ENCODE measurements at places on chromosomes 16 and 17.

- no peak for DNase-seq
Observed at GRCh38 chr16:3578121-3578520, 918 bp upstream of the NLRC3 start.

GRCh38 chr17:45277992-45278391 is 16.1 kb upstream of the SPATA32 start:
- no peak for DNase-seq

DNA sequence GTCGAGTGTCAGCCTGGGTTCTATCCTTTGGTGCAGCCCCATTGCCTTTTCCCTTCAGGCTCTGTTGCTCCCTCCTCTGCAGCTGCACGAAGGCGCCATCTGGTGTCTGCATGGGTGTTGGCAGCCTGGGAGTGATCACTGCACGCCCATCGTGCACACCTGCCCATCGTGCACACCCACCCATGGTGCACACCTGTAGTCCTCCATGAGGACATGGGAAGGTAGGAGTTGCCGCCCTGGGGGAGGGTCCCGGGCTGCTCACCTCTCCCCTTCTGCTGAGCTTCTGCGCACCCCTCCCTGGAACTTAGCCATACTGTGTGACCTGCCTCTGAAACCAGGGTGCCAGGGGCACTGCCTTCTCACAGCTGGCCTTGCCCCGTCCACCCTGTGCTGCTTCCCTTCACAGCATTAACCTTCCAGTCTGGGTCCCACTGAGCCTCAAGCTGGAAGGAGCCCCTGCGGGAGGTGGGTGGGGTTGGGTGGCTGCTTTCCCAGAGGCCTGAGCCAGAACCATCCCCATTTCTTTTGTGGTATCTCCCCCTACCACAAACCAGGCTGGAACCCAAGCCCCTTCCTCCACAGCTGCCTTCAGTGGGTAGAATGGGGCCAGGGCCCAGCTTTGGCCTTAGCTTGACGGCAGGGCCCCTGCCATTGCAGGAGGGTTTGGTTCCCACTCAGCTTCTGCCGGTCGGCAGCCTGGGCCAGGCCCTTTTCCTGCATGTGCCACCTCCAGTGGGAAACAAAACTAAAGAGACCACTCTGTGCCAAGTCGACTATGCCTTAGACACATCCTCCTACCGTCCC is 2.9 kb downstream of the CTRL start:
- no peak for DNase-seq

DNA sequence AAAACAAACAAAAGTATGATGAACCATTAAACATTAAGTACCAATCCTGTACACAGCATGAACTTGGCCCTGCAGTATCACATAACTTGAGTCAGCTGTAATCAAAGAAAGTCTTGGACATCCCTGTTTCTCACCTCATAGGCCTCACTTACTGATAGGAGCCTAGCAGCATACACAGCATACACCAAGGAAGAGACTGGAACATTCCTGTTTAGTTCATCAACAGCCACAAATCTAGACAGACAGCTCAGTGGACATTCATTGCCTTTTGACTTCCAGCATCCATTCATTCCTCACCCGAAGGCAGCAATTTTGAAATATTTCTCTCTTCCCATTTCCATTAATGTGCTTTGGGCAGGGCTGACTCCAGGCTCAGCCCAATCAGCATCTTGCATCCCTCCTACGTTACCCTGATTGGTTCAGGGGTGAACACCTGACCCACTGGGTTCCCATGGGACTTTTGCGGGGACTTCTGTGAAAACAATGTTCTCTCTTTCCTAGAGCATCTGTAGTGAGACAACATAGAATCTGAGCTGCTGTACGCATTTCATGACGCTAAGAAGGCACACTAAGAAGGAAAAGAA is 336.7 kb upstream of the ZFHX3 start:
- no peak for DNase-seq

DNA sequence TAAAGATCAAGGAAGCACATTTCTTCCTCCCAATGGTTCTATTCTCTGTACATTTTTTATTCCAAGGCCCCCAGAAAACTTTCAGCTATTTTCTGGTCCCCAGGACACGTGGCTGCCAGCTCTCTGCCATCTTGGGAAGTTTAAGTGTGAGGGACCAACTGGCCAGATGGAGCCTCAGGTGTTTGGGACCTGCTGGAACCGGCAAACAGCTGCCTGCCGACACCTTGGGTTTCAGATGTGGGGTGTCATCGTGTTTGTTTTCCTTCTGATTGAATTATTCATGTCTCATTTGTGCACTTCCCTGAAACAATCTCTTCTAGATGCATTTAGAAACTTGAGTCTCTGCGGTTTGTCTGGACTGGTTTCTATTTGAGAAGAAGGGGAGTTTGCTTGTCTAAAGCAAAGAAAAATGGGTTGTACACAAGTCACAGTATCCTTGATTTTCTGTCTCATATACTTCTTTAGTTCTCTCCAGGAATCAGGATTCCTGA is 386.5 kb downstream of the SLC39A11 start:
- DNase-seq = no peak

DNA sequence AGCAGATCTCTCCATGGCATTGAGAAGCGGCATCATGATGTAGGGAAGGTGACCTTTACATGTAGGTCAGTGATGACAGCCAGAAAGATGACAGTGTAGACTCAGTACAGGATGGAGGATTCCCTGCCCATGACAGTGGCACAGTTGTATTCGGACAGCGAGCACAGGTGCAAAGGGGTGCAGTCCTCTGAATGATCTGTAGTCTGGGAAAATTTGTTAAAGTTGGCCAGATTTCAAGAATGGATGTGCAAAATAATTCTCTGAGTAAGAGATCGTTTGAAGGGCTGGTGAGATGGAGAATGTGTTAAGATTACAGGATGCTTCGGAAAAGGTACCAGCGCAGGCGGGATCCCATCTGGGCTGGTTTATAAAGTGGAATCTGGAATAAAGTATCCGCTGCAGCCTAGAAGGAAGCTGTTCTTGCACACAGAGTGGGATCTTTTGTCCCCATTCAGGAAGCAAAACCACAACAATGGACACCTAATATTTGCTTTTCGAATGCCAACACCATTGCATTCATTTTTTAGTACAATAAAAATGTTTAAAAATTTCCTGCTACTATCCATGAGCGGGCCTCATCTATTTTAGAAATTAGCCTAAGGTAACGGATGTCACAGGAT is 101.2 kb downstream of the RPTOR start:
- DNase-seq = no peak
